ENCODE measurements at places on chromosomes 4 and X.

DNA sequence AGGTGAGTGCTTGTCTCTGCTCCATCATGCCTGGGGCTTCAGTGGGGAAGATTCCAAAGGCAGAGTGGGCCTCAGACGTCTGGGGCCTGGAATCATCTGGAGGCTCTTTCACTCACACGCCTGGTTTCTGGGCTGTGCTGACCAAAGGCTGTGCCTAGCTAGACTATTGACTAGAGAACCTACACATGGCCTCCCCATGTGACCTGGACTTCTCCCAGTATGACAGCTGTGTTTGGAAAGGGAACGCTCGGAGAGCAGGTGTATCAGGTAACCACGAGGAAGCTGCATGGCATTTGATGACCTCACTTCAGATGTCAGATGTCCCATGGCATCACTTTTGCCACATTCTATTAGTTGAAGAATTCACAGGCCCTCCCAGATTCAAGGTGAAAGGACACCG, 51.0 kb downstream of the ADGRL3 start:
- DNase-seq: no peak

- no peak for DNase-seq
Observed at GRCh38 chrX:9271789-9272525, 192.9 kb upstream of the TBL1X start.

DNA sequence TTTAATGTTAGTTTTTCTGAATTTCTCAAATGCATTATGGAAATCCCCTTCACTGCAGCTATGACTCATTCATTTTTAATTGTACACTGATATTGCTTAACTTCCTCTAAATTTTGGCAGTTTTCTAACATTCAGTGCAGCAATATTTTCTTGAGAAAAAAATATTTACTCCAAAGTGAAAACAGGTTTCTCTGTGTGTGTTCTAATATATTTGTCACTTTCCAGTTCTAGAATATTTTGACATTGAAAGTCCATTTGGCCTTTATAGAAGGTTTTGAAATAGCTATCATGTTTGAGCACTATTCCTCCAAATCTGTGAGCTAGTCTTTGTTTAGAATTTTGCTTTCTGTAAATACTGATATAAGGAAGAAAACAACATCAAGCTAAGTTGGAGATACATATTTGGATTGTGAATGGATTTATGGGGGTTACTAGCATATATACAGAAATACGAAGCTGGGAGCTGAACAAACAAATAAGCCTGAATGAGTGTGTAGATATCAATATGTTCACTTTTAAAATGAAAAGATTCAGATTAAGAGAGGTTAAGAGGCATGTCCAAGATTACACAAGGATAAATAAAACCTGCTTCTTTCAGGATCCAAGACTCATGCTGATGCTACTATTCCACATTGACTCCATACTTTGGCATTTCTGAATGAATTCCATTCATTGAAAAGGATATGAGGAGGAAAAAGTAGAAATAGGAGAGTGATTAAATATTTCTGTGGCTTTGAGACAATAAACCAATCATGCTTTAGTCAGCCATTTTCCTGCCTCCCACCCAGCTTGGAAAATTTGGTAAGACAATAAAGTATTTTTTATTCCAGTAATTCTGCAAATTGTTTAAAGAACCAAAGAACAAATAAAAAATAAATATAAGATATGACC, 57.3 kb upstream of the SLIT2 start:
- DNase-seq: no peak

- DNase-seq: no peak
Observed at GRCh38 chr4:187065396-187065795, 341.7 kb upstream of the FAT1 start.

- no peak for DNase-seq
Observed at GRCh38 chrX:106451933-106452332, 159.8 kb upstream of the RADX start.

- DNase-seq: peak; percentile 79
Observed at GRCh38 chrX:153032397-153033118, 23.7 kb upstream of the PNMA3 start.

DNA sequence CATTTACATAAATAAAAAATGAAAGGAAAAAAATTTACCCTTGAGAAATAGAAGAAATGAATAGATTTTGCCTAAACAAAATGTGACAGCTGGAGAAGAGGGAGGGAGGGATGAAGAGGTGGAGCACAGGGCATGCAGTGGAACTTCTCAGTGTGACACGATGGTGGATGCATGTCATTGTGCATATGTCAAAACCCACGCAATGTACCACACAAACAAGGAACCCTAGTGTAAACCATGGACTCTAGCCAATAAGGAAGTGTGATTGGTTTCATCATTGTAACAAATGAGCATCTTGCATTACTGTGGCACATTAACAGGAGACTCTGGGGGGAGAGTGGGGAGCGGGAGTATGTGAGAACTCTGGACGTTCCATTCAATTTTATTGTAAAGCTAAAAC, 58.6 kb downstream of the GATB start:
- no peak for DNase-seq

- no peak for DNase-seq
Observed at GRCh38 chrX:116607776-116608175, 145.0 kb upstream of the CT83 start.

DNA sequence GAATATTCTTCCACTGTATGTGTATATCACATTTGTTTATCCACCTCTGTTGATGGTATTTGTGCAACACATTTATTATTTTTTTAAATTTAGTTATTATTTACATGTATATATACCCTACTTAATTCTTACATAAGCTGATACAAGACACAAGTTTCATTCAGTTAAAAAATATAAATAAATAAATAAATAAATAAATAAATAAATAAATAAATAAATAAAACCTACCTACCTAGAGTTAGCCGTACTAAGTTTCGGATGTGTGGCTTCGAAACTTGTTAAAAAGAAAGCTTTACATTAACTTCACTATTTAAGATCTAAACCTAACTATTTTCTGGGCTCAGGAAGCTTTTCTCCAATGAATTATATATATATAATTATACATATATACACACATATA, 23.3 kb upstream of the REPS2 start:
- DNase-seq: no peak

- DNase-seq: no peak
Observed at GRCh38 chr4:25032126-25032525, 1.4 kb upstream of the LGI2 start.

- DNase-seq: no peak
Observed at GRCh38 chrX:79079477-79079876, 65.0 kb upstream of the GPR174 start.

DNA sequence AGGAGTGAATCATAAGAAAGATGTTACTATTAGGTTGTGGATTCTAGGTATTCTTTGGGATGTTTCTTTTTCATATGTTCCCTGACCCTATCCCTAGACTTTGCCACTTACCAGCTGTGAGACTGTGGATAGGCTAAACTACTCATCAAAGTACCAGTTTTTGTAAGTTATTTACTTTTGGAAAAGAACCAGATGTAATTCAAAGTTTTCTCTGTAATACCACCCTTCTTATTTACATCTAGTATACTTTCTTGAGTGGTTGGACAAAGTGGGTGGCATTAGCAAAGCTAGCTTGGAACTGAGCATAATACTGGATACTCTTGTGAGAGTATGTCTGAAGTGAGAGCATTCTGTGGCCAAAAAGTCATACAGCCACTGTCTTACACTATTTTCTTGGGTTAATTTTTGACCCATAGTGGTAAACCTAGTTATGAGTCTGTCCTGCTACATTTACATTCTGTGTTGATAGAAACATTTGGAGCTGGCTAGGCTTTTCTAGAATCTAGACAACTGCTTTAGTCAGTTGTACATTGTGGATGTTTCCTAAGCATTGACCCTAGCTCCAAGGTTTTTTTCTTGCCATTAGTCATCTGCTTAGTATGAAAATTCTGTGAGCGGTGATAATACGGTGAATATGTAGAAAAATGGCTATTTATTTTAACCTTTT, 41.7 kb downstream of the KDM6A start:
- DNase-seq: no peak

DNA sequence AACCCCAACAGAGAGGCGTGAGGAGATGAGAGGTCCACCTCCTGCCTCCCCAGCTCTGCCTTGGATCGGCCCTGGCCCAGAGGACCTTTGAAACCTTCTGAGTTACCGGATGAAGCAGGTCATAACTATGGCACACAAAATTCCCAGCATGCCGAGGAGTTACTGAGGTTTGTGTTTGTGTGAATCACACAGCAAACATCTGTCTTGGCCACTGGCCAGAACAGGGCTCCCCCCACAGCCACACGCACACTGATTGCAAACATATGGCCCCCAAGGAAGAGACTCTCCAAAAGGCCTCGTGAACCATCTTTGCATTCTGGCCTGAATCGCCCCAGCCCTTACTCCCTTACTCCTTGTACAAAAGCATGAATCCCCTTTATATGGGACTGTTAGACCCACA, 18.9 kb downstream of the RPS4X start:
- no peak for DNase-seq

- no peak for DNase-seq
Observed at GRCh38 chr4:48130100-48130499, 4.0 kb downstream of the TXK start.

DNA sequence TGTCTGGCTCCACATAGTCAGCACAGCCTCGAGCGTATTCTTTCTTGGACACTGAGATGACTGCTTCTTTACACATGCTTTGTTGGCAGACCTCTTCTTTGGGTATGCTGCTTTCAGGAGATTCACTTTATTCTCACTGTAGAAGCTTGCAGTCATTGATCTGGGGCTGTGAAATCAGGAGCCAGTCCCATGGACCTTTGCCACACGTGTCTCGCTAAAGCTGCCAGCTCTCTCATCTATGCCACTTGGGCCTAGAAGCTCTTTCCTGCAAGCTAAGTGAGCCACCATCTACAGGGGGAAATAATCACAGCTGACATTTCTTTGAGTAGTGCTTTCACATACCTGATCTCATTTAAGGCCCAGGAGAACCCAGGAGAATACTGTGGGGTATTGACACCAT, 5.0 kb downstream of the RASL11B start:
- no peak for DNase-seq

- peak; percentile 89 for DNase-seq
Observed at GRCh38 chr4:48254381-48255071, 15.1 kb downstream of the TEC start.

DNA sequence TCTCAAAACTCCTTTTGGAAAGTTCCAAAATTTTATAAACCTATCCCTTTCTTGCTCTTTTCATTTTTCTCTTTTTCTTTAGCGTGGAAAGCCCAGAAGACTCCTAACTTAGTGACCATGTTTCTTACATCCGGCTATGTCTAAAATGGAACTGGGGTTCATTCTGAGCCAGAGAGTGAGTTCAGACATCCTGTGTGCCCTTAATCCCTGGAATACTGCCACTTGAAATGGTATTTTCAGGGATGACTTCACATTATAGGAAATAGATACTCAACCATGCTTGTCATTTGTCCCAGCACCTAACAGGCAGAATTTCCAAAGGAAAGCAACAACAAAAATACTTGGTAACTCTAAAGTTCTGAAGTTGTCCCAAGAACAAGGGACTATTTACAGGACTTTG, 379.6 kb downstream of the ARHGAP24 start:
- DNase-seq: no peak

- DNase-seq: no peak
Observed at GRCh38 chr4:73619346-73619745, 890 bp downstream of the RASSF6 start.

DNA sequence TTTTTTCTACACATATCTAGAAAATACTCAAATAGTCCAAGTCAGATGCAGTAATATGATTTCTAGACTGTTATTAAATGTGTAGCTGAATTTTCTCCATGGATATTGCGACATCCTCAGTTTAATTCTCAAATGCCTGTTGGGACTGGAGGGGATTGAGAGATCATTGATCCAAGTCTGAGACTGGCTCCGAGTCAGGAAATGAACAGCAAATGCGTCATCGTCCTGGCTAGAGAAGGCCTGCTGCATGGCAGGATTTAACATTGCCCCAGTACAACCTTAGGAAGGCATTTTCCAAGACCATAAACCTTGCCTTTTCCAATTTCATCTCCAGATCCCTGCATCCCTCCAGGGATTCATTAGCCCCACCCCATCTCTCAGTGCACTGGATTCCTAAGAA, 56.6 kb upstream of the SLC6A14 start:
- no peak for DNase-seq

GRCh38 chrX:124476562-124476961, 130.2 kb downstream of the SH2D1A start:
- DNase-seq: no peak

DNA sequence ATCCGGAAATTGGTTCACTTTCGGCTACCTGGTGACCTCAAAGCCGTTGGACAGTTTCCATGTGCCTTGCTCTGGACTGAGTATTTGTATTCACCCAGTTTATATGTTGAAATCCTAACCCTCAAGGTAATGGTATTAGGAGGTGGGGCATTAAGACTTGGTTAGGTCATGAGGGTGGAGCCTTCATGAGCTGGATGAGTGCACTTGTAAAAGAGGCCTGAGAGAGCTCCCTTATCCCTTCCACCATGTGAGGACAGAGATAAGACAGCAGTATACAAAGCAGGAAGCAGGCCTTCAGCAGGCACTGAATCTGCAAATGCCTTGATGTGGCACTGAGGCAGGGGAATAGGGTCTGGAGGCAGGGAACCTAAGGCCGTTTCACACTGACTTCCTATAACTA, 5.3 kb upstream of the OPHN1 start:
- no peak for DNase-seq

DNA sequence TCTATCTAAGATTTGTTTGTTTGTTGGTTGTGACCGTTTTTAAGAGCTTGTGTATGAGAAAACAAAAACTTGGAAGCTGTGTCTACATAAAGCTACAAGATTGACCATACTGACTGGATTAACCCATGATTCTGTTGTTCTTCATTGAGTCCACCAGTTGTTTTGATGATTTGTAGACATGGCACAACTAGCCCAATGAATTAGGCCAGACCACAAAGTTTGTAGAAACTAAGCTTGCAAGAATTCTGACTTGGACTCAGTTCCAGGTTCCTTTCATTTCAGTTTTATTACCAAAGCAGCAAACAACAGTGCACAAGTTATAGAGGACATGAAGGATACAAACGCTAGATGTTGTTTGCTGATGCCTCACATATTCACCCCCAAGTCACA, 119.3 kb downstream of the RASGEF1B start:
- DNase-seq: no peak

Data from adrenal gland (tissue), 19 donors.